ENCODE measurements at places on chromosomes 7 and 10.

- DNase-seq, result no peak
Measured at GRCh38 chr7:115683093-115683492, 347.5 kb downstream of the TFEC start.

DNA sequence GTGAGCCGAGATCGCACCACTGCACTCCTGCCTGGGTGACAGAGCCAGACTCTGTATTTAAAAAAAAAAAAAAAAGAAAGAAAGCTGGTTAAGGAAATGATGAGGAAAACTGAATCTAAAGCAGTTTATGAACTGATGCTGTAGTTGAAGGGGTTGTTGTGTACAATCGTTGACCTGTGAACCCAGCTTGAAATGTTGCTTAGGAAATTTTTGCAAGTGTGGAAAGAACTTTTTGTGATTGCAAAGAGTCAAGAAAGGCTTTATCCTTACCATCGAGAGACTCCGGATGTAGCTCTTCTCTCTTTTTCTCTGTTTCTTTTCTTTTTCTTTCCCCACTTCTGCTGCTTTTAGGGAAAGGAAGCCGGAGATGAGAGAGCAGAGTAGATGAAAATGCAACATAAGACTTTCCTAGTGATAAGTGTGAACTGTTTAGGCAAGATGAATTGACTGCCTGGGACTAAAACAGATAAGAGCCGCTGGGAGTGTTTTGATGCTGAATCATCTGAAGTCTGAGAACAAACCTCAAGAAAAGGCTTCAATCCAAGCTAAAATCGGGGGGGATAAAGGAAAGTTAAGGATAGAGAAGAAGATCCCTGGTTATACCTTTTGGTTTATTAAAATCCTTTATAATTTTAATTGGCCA lies 69.0 kb downstream of the TAF3 start:
- DNase-seq, result no peak

DNA sequence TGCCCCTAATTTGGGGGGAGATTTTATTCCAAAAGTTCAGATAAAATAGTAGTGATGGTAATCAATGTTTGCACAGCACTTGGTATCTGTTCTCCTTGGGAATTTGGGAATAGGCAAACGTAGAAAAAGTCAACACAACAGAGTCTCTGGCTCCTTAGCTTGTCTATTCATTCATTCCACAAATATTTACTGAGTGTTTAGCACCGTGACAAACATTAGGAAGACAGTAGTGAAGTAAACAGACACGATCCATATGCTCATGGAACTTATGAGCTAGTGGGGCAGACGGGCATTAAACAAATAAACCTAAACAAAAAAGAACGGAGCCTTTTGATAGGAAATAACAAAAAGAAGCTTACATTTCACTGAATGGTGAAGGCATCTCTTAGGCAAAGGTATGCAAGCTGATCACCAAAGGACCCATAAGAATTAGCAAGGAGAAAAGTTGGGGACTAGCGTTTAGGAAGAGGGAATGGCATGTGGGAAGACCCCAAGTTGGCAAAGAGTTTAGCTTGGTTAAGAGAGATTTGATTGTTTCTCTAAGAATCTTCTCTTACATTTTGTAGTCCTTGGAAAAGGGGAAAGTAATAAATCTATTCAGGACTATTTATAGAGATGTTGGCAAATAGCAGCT lies 243.9 kb upstream of the NPY start:
- no peak for DNase-seq

GRCh38 chr10:5512881-5513612 lies 11.7 kb upstream of the CALML3 start:
- peak; percentile 16 for DNase-seq

DNA sequence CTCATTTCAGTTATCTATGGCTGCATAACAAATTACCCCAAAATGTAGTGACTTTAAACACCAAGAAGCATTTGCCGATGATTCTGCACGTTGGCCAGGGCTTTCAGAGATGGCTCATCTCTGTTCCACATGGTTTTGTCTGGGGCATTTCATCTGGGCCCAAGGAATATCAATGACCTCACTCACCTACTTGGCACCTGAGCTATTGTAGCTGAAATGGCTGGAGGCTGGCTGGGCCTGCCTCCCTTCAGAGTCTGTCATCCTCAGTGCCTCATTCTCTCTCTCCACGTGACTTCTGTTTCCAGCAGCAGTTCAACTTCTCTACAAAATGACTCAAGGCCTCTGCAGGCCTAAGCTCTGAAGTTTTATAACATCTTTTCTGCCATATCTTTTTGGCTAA lies 119.4 kb upstream of the PRR15 start:
- no peak for DNase-seq

DNA sequence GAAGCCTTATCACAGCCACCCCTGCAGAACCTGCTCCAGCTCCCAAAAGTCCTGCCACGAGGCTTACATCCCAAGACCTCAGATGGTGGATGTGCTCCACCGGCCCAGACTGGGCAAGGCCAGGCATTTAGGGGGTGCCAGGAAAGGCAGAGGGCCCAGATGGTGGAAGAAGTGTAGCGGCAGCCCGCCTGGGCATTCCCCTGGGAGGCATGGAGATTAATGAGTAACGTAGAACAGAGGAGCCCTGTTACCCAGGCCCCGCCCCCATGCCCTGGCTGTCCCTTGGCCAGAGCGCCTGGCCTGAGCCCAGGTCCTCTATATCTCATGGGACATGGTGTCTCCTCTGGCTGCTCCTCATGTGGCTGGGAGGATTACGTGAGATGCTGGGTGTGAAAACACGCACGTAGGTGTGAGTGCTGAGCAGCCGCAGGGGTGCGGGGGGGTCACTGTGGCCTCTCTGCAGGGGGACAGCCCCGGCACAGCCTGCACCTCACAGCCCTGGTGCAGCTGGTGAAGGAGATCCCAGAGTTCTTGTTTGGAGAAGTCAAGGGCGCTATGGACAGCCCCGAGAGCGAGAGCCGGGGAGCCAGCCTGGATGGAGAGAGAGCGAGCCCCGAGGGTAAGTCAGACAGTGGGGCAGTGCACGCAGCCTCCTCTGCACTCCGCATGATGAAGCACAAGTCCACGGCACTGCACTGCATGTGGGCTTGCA lies 52.9 kb downstream of the ZNF467 start:
- no peak for DNase-seq

DNA sequence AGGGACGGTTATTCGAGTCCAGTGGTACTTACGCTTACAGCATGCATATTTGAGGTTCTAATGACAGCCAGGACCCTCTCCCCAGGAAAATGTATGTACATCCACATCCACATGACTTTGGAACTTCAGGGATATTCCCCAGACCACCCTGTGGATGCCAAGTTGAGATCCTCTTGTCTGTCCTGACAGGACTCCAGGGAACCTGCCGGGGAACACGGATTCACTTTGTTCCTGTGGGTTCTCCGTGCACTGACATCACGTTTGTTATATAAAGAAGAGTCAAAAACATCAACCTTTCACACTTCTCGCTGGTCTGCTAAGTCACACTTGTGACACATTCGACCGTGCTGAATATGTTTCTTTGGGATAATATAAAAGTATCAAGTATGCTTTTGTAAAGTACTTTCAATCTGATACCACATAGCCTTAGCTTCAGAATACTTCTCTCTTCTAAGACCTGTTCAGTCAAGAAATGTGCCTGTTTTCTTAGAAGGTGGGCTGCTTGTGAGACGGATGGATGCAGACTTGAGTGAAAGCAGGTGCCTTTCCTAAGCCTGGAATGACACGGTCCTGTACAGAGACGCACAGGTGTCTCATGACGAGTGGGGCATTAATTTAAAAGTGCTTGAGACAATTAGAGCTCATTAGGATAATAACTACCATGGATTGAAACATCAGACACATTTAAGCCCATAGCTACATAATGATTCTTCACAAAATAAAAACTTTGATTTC lies 38.7 kb downstream of the CALML5 start:
- no peak for DNase-seq

DNA sequence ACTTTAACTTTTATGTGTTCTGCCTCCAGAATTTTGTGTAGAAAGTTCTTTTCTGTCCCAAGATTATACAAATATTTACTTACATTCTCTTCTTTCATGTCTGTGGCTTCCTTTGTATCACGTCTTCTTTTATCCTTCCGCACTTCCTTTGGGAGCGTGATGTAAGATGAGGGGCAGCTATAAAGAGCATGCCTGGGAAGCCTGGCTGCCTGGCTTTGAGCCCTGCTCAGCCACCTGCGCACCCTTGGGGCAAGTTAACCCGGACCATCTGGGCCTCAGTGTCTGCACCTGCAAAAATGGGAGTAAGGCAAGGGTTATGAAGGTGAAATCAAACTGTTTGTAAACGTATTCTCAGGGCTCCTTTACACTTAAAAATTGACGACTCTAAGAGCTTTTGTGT lies 25.2 kb downstream of the PALD1 start:
- no peak for DNase-seq

GRCh38 chr10:132520177-132520811 lies 17.3 kb upstream of the INPP5A start:
- no peak for DNase-seq

- no peak for DNase-seq
Measured at GRCh38 chr7:97858221-97858620, 14.0 kb downstream of the ASNS start.

DNA sequence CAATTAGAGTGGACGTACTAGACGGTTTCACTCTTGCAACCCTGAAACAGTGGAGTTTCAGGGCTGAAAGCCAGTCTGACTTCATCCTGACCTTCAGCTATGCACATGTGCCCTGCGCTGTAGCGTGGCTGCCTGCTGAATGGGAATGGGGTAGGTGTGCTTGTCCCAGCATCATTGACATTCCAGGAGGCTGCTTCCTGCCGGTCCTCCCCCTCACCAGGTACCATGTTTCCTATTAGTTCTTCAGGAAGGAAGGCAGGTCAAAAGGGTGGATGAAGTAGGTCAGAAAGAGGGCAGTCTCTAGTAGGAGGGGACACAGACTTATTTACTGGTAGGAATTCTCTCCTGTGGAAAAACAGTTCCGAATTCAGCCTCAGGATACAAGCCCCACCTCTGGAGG lies 551.8 kb upstream of the GALNT17 start:
- no peak for DNase-seq

- DNase-seq, result peak; percentile 71
Measured at GRCh38 chr7:2864999-2865670, 21.0 kb upstream of the GNA12 start.

GRCh38 chr7:30222515-30223215 lies 61.7 kb upstream of the ZNRF2 start:
- DNase-seq, result no peak

DNA sequence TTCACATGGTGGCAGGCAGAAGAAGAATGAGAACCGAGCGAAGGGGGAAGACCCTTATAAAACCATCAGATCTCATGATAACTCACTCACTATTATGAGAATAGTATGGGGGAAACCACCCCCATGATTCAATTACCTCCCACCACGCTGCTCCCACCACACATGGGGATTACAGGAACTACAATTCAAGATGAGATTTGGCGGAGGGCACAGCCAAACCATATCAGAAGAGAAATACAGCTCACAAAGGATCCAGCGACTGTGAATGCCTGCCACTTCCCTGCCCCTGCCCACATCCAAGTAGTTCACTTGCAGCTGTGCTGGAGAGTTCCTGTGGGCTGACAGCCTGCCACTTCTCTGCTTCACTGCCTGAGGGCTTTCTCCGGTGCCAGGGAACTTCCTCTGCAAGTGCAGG lies 148.7 kb downstream of the C7orf25 start:
- DNase-seq, result no peak

DNA sequence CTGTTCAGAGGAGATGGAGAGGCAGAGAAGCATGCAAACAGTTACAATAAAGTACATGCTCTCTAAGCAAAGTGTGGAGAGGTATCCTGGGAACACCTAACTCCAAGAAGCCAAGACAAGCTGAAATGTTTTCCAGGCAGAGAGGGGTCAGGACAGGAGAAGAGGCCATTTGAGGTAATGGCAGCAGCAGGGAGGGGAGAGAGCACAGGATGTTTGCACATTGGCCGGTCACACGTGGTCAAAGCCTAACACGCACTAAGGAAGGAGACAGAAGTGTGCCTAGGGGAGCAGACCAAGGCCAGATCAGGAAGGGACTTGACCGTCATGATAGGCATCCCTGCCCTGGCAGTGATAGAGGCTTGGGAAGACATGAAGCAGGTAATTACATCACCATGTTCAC lies 101.5 kb downstream of the CTTNBP2 start:
- DNase-seq, result no peak

- no peak for DNase-seq
Measured at GRCh38 chr10:32326119-32326518, 20.8 kb downstream of the EPC1 start.
